ENCODE measurements at places on chromosomes 1 and 21.

- no peak for DNase-seq
These were observed 7.0 kb upstream of the USP25 start for GRCh38 chr21:15722591-15723324.

DNA sequence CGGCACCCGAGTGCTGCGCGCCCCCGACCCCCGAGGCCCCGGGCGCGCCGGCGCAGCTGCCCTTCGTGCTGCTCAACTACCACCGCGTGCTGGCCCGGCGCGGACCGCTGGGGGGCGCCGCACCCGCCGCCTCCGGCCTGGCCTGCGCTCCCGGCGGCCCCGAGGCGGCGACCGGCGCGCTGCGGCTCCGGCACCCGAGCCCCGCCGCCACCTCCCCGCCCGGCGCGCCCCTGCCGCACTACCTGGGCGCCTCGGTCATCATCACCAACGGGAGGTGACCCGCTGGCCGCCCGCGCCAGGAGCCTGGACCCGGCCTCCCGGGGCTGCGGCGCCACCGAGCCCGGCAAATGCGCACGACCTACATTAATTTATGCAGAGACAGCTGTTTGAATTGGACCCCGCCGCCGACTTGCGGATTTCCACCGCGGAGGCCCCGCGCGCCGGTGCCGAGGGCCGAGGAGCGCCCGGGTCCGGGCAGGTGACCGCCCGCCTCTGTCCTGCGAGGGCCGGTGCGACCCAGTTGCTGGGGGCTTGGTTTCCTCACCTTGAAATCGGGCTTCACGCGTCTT lies 49.0 kb downstream of the SIM2 start:
- DNase-seq: peak; percentile 42

DNA sequence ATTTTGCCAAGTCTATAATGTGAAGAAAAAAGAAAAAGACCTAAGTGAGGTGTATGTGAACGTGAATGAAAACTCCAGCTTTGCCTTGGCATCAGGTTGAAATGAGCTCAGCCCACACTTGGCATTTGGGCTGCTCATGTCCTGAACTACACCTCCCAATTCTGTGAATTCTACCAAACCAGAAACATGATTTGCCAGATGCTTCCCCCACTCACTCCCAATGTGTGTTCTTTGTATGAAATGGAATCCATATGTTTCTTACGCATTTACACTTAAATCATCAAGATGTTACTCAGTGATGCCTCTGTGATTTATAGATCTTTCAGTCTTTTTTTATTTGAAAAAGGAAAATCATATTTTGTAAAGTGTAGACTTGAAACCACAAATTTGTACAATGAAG lies 32.8 kb upstream of the RUNX1 start:
- no peak for DNase-seq

DNA sequence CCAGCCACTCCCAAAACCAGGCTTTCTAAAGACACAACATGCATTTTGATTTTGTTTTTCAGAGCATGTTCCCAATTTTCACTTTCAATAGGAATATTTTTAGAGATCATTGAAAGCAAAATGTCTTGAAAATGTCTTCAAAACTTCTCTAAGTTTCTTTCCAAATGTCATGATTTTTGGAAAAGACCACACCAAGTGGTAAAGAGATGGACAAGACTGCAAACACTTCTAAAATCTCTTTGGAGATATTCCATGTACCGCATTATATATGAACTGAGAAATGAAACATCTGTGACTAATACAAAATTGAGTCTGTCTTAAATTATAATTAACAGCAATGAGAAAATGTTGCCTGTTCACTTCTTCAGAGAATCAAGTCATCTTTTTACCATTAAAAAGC lies 418.0 kb upstream of the PKN2 start:
- no peak for DNase-seq

DNA sequence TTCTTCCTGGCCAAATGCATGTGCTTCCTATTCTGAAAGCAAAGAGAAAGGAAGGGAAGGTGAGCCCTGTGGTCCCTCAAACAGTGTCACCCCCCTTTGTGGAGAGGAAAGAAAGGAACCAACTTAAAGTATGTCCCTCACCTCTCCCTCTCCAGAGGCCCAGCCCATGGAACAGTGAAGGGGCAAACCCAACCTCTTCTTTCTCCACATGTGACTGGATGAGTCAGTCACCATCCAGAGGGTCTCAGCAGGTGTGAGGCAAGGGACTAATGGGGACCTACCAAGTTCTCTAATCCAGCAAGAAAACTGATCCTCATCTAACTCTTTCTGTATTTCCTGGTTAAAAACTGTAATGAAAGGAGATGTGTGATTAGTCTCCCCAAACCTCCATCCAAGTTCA lies 145.7 kb downstream of the EDEM3 start:
- DNase-seq: no peak

DNA sequence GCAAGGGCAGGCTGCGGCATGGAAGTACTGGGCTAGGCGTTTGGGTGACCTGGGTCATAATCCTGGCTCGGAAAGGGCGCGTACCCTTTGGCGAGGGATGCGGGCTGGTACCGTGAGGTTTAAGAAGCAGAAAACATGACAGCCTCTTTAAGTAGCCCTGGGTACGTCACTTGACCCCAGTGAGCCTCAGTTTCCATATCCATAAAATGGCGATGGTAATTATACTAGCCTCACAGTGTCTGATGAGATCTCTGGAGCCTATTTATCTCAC lies 700 bp downstream of the PIGV start:
- no peak for DNase-seq

GRCh38 chr1:167022384-167022783 lies 33.3 kb downstream of the MAEL start:
- no peak for DNase-seq

GRCh38 chr1:169118227-169118626 lies 11.7 kb downstream of the ATP1B1 start:
- no peak for DNase-seq

Measured in activated CD8-positive, alpha-beta memory T cell treated with anti-CD3 and anti-CD28 coated beads, Interleukin-2, amount 10 ng/mL, durations not matched to agents 7 days and 5 days (primary cell).